ENCODE measurements at places on chromosomes 11 and 22.

GRCh38 chr11:13772223-13773046 lies 104.0 kb downstream of the FAR1 start:
- no peak for DNase-seq

GRCh38 chr11:86063536-86063935 lies 5.3 kb downstream of the PICALM start:
- no peak for DNase-seq

DNA sequence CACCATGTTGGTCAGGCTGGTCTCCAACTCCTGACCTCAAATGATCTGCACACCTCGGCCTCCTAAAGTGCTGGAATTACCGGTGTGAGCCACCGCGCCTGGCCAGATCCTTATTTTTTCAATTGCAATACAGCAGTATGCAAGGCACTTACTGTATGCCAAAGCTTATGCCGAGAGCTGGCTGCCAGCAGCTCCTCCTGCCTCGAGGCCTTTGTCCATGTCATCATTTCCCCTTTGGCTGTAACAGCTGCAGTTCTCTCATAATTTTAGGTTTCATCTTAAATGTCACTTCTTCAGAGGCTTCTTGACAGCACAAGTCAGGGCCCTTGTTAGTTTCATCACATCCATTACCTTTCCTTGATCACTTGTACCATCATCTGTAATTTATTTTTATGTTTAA lies 1.5 kb upstream of the SREBF2 start:
- no peak for DNase-seq

- no peak for DNase-seq
Measured at GRCh38 chr11:1504138-1504537, 17.6 kb upstream of the MOB2 start.

DNA sequence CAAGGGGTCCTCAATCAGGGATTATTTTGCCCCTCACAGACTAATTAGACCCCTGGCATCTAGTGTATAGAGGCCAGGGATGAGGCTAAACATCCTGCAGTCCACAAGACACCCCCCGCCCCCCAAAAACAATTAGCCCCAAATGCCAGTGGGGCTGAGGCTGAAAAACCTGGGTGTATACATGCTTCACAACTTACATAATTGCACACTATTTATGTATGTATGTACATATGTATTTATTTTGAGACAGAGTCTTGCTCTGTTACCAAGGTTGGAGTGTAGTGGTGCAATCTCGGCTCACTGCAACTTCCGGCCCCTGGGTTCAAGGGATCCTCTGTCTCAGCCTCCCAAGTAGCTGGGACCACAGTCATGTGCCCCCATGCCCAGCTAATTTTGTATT lies 28.8 kb upstream of the SHANK2 start:
- DNase-seq, result no peak

GRCh38 chr11:824942-825341 lies 2.8 kb upstream of the CRACR2B start:
- no peak for DNase-seq

Data from stimulated activated CD4-positive, alpha-beta T cell treated with anti-CD3 and anti-CD28 coated beads, Interleukin-1b, Interleukin-23, amount 100 ng/mL, for 1 hour (primary cell).